ENCODE measurements at places on chromosomes 11 and 22.

GRCh38 chr11:29682856-29683255 lies 334.0 kb downstream of the KCNA4 start:
- no peak for DNase-seq

DNA sequence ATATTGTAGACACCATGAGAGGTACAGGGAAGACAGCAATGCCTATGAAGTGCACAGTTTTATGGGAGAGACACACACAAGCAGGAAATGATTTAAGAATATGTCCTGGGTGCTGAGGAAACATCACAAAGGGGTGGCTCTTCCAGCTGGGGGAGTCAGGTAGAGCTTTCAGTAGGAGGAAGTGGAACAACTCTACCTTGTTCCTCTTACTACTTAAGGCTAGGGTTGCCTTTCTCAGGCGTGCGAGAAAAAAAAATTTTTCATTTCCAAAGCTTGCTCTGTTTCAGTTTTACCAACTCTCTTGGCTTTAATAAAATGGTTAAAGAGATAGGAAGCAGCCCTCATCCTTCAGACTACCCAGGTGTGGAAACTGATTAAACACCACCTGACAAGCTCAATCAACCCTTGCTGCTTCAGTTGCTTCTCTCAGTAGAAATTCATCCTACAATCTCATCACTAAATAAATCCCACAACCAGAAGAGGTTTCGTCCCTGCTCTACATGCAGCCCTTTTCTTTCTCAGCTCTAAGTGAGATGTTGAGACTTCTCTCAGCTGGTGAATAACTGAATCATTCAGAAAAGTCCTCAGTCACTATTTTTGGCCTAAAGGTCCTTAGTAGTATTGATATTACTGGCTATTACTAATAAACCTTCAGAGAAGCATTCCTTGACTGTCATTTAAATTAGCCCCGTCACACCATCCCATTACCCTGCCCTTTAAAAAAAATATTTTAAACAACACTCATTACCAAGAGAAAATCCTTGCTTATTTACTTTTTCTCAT lies 5.9 kb downstream of the ABTB2 start:
- DNase-seq, result peak; percentile 48

GRCh38 chr22:21928048-21928447 lies 24.6 kb downstream of the PPM1F start:
- DNase-seq, result no peak

DNA sequence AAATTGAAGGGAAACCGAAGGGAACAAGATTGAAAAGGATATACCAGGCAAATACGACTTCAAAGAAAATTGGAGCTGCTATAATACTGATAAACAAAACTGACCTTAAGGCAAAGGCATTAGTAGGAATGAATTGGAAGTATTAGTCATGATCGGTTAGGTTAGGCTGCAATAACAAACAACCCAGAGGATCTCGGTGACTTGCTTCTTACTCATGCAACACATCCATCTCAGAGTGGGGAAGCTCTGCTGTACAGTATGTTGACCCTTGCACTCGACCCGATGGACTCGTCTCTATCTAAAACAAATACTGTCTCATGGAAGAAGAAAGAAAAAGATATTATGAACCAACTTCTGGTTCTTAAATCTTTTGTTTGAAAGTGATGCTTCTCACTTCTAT lies 42.3 kb downstream of the SPATA19 start:
- no peak for DNase-seq

DNA sequence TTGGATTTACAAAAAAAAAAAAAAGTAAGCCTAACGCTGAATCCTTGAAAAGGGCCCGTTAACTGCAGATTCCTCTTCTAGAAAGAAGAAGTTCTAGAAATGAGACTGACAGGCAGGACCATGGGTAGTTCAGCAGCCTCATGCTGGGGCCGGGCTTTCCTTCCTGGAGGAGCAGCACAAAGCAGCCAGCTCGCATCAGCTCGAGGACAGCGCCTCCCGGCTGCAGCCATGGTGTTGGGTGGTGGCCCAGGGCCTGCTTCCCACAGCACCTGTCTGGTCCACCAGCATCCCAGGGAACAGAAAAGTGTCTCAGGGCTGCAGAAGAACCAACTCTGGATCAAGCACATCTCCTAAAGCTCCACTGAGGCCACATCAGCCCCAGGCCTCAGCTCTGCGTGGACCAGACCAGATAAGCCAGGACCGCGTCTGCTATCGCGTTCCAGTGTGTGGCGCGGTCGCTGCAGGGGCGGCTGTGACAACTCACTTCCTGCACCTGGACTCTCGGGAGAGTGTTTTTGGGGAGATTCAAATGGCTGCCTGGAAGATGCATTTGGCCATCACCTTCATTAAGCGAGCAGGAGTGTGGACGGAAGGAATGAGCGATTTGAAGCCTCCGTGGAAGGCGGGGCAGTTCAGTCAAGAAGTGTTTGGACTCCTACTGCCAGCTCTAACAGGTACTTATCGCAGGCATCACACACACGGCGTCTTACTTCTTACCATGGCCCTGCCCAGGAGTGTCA lies 53.5 kb downstream of the MYH9 start:
- DNase-seq, result no peak

DNA sequence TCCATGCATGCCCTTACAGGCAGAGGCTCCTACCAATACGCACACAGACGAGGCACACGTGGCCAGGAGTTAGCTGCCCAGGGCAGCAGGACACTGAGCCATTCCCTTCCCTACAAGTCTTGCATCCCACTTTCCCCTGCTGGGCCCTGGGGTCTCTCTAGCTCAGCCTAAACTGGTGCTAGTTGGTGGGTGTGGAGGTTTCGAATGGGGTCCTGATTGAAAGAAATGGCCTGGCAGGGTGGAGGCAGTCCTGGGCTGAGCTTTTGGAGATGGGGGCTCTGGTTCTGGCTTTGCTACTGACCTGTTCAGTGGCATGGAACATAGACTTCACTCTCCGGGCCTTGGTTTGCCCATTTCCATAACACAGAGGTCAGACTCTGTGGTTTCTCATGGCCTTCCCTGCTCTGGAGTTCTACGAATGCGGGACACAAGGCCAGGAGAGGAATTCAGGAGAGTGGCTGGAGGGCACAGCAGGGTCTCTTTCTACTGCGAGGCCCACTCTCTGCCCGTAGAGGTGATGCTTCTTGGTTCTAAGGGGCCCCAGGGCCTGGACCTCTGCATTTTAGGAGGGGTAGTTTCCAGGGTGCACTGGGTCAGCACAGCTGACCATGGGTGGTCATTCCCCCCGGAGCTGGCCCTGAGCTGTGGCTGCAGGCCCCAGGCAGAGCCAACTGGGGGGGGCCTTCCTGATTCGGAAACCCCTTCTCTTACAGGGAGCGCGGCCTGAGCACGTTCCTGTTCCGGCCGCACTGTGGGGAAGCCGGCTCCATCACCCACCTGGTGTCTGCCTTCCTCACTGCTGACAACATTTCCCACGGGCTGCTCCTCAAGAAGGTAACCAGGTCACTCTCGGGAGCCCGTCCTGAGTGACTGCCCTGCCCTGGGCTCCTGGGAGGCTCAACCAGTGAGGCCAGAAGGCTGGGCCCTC lies 40.0 kb downstream of the RNF141 start:
- DNase-seq, result no peak

DNA sequence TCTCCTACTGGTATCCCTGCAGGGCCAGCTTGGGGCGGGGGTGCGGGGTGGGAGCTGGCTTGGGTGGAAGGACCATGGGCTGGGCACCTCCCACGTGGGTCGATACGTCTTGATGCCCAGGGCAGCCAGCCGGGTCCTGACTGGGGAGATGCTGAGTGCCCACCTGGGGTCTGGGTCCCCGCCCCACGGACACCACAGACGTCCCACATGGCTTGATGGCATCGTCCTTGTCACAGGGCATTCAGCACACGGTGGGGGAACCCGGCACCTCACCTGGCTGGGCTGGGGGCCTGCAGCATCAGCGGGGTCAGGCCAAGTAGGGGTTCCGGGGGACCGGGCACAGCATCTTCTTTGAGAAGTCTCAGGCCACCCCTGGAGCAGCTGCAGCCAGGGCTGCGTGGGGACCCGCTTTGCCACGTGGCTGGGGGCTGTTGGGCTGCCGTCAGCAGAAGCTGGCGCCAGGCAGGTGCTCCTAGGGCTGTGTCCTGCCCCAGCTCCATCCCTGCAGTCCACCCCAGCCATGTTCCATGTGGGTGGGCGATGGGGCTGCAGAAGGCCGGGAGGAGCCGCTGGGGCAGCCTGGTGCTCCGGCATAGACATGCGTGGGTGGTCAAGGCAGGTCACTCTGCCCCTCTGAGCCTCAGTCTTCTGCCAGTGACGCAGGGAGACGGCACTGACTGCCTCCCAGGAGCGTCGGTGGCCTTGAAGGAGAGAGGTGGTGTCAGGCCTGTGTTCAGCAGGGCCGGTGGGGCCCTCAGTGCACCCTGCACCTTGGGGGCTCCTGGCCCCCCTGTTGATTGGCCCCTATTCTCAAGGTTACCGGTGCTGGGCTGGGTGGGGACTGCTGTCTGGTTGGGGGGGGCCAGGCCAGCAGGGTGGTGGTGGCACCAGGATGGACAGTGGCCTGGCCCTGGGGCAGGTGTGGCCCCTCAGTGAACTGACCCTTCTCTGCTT lies 8.4 kb downstream of the SELENOO start:
- no peak for DNase-seq

- no peak for DNase-seq
Observed at GRCh38 chr11:77999446-78000030, 5.1 kb upstream of the INTS4 start.

DNA sequence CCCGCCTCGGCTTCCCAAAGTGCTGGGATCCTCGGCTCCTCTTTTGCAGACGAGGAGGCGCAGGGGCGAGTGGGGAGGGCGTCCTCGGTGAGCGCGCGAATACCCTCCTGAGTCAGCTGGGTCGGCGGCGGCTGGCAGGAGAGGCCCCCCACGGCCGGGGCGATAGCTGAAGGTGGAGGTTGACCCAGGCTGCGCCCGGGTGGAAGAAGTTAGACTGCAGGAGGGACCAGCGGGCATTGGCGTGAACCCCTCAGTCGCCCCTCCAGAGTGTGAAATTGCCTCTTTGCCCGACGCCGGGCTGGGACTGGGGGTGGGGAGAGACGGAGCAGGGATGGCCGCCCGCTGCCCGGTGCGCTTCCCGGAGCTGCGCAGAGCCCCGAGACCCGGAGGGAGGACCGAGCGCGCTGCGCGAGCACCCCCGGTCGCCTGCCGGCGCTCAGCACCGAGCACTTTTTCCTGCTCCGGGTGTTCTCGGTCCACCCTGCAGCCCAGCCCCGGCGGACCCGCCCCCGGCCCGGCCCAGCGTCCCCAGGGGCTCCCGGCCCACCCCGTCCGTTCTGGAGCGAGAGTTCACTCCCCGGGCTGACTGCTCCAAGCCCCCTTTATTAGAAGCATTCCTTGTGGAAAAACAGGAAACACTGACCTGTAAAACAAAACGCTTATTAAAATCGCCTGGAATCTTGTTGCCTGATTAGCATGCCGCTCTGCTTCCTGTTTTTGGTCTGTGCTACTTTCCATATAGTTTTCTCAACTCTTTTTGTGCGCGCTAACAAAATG lies 13.7 kb upstream of the CPT1A start:
- DNase-seq, result peak; percentile 67

DNA sequence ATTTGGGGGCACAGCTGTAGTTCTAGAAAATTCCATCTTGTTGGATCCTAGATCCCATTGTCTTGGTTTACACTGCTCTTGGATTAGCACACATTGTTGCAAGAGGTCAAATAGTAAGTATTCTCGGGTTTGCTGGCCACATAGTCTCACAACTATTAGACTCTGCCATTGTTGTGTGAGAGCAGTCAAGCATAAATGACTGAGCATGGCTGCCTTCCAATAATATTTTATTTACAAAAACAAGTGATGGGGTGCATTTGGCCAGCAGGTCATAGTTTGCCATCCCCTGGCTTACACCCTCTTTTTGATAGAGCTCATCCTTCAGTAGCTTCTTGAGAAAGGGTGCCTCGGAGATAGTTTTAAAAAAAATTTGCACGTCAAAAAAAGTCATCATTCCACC lies 77.9 kb upstream of the ALX4 start:
- DNase-seq, result no peak

GRCh38 chr11:120775986-120776951 lies 247.6 kb upstream of the TBCEL start:
- DNase-seq, result no peak

GRCh38 chr22:17783773-17784480 lies 9.7 kb upstream of the BID start:
- DNase-seq, result no peak

DNA sequence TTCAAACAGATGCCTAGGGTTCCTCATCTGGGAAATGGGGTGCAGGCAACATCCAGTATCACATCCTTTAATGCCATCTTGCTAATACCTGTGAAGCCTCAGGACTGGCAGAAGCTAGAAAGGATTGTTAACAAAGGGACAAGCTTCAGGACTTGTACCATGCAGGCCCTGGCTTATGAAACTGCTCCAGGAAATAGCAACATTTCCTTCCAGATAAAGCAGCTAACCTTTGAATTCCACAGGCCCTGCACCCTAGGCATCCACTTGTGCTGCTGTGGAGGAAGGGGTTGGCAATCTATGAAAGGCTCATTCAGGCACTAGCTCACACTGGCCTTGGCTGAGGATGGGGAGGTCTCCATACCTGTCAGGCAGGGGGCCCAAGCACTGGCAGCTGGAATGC lies 87.2 kb downstream of the BTBD10 start:
- no peak for DNase-seq

- peak; percentile 76 for DNase-seq
Observed at GRCh38 chr11:47980907-47981621, 705 bp downstream of the PTPRJ start.

- no peak for DNase-seq
Observed at GRCh38 chr11:13216019-13216710, 61.4 kb upstream of the BMAL1 start.

- peak; percentile 27 for DNase-seq
Observed at GRCh38 chr11:36744375-36745168, 146.5 kb upstream of the RAG2 start.

DNA sequence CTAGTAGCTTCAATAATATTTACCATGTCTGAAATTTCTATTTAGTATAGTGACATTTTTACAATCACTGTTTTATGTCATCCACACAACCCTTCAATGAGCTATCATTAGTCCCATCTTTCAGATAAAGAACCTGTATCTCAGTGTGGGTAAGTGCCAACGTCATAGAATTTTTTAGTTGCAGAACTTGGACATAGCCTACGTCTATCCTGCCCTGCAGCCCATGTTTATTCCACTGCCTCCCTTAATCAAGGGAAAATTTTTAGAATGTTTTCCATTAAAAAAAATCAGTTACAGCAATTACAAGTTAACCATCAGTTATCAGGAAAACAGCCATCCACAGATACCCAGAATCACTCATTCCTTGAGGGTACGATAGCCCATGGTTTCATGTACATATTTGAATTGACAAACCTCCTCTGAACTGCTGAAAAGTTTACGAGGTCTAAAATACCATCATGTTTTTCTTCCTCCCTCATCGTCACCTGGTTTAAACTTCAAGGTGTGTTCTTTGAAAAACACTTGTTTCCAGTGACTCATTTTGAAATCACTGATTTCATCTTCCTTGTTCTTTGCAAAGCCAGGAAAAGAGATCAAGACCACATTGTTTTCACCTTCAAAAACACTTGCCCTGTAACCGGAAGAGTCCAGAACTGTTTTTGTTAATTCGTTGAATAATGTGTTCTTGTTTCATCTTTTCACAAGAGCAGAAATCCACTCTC lies 100.9 kb downstream of the FAM76B start:
- no peak for DNase-seq

DNA sequence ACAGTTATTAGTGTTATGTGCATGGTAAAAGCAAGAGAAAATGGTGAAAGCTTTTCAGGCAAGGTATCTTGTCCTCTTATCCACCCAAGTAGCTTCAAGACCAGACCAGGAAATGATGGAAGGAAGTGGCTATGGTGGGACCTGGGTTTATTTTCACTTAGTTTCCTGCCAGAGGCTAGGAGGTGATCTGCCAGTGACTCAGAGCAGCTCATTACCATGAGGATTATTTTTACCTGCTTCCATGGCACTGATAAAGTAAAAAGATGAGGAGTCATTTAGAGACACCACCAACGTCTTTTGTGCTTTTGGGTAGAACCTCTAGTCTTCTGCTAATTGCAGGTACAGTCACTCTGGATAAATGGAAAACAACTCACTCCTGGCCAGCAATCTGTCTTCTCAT lies 339.9 kb upstream of the KIRREL3 start:
- no peak for DNase-seq

All from GM20000 (cell line).